ENCODE measurements at places on chromosomes 7 and 10.

DNA sequence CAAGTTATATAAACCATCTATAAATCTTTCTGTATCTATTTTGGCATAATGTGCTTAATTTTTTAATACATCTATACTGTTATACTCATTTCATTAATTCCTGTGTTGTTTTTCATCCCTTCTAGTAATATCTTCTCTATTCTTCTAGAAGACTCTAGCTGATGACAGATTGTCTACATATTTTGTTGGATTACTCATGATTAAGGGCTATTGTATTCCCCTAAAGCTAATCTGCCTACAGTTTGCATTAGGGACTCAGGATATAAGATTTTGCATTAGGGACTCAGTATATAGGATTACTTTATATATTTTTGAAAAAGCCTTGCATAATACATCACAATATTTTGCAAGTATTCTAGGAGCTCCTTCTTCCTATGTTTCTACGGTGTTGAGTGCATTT is 8.3 kb upstream of the SEMA3A start:
- no peak for DNase-seq

DNA sequence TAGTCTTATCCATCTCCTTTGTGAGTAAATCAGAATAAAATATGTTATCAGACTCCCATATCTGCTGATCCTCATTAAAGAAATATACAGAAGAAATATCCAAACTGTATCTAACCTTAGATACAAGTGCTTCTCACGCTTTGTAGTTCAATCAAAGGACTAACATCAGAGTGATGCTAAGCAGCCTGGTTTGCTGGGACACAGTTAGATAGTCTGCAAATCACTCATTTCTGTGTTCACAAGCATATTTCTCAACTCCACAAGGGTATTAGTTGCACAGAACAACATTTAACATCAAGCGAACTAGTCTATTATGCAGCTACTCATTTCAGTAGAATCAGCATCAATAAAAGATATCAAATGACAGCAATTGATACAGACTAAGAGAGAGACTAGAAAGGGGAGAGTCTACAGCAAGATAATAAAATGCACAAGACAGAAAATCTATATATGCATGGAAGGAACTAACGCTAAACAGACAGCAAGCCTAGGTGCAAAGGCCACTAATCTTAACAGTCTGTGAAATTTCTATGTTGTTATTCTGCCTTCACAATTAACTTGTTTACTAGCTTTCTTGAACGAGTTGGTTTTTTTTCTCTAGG is 30.0 kb downstream of the DNAJC12 start:
- peak; percentile 60 for DNase-seq

DNA sequence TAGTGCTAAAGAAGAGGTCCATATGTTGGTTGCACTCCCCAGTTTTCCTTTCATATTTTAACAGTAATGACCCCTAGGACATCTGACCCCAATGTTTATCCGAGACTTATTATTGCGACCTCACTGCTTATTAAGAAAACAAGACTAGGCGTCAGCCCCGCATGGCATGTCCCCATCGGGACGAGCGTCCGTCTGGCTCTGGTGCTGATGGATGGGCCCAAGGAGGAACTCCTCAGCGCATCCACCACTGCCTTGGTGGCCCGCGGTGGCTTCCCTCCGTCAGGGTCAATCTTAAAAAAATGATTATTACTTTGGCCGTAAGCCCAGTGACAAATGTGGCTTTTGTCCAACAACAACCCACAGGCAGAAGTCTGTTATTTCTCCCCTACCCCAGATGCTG is 40.1 kb upstream of the CXCL12 start:
- DNase-seq = no peak

GRCh38 chr7:86733783-86734182 is 90.1 kb downstream of the GRM3 start:
- no peak for DNase-seq

DNA sequence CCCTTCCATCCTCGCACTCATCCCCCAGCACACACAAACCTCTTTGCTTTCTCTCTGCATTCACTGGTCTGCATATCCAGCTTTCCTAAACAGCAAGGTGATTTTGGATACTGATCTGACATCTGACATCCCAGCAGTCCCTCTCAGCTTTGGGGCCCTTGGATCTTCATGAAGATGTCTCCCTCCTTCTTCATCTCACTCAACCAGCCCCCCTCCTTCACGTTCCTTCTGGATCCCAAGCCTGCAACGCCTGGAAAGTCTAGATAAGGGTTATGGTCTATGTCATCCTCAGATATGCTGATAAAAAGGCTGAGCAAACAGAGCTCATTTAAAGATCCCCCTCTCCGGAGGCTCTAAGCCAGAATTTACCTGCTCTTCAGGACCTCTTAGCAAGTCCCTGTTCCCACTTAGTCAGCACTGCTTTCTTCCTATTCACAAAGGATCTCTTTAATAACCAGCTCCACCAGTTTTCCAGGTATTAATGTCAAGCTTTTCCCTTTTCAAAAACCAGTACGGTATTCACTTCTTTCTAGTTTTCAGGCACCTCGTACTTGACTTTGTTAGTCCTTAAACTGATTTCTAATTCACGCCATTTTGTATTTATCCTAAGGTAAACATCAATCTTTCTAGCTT is 38.9 kb downstream of the CREB3L2 start:
- no peak for DNase-seq

DNA sequence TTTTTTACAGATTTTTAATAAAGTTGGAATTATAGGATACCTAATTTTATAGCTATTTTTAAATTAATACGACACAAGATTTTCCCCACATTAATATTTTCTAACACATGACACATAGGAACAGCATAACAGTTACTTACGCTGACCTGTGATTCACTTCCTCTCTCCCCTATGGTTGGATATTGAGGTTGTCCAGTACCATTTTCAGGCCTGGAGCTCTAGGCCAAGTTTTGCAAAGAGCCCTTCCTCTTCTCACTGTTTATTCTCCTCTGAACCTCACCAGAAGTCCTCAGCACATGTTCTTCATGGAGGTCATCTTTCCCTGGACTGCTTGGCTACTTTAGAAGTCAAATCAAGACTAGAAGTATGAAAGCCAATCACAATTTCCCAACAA is 28.2 kb downstream of the LYZL1 start:
- DNase-seq = no peak

GRCh38 chr10:127534496-127534895 is 14.6 kb upstream of the NPS start:
- no peak for DNase-seq

DNA sequence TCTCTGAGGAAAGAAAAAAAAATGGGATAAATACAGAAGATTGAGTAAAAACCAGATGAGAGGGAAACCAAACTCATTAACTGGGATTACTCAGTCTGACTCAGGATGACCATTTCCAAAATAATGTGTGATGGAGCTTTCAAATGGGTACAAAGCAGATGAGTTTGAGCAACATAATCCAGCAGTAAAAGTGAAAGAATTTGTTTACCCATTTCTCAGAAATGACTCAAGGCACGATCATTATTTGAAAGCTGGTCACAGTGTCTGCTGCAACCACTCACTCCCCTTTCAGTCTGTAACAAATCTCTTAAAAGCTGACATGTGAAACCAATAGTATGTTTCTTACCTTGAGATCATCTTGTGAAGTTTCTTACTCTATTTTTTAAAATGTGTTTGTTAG is 104.7 kb upstream of the KLF14 start:
- no peak for DNase-seq

DNA sequence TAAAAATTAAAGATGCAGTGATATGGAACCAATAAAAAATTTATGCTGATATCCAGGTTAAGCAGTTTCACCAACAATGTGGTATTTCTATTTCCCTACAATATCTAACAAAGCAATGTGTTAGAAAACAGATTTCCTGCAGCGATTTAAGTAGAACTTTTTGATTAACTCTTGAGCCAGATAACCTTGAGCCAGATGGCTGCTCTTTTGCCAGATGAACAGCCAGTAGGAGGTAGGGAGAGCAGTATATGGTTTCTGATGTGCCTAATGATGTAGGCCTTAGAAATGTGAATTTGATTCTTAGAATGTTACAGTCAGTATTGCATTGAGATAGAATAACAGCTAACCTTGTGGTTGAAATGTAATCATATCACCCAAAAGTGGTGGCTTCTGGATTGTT is 31.1 kb downstream of the STAMBPL1 start:
- DNase-seq = peak; percentile 84

DNA sequence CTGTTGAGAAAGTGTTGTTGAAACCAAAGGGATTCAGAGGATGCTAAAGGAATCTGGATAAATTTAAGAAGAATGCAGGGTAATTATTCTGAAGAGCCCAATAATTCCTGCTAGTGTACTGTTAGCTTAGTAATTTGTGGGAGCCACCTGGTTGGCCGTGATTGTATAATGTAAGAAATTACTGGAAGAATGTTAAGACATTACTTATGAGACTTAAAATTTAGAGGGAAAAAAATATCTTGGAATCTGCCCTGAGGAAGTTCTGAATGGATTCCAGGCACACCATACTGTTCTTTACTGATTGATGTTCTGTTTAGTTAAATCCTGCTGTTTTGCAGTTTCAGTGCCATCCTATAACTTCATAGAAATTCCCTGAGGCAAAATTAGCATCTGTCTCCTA is 155.0 kb upstream of the RHOBTB1 start:
- no peak for DNase-seq
